Umbilical cord (tissue), 2 donors: ENCODE measurements at places on chromosomes 2 and 18. TPM values are rescaled to one million over a fixed set of nuclear protein-coding genes. Genes with fewer than 3 reads are reported as not detected.
A peak's percentile ranks its signal among the peaks of the same experiment; 100 is the strongest.

DNA sequence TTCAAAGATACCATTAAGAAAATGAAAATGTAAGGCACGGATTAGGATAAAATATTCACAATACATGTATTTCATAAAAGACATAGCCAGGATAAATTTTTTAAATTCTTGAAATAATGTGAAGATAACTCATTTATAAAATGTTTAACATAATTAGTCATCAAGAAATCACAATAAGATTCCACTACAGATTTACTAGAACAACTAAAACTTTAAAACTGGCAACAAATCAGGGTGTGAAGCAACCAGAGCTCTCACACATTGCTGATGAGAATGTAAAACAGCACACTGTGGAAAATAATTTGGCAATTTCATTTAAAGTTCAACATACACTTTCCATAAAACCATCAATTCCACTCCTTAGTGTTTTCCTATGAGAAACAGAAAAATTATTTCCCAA is 89.6 kb upstream of the UBE2E3 start:
- DNase-seq: no peak

GRCh38 chr2:212914392-212914791 is 237.0 kb downstream of the IKZF2 start:
- DNase-seq: no peak

DNA sequence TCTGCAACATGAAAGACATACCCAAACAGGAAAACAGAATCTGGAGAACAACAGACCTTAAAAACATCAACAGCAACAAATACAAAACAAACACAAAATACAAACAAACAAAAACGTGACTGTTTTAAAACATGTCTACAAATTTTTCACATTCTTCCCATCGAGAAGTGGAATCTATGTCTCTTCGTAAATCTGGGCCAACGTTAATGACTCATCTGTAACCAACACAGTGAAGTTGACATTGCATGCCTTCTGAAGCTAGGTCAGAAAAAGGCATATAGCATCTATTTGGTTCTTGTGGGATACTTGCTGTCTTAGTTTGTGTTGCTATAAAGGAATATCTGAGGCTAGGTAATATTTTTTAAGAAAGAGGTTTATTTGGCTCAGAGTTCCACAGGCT is 269.0 kb upstream of the FBXO11 start:
- DNase-seq: peak; percentile 14

The CYTIP gene
- total RNA-seq: 18.8 TPM

DNA sequence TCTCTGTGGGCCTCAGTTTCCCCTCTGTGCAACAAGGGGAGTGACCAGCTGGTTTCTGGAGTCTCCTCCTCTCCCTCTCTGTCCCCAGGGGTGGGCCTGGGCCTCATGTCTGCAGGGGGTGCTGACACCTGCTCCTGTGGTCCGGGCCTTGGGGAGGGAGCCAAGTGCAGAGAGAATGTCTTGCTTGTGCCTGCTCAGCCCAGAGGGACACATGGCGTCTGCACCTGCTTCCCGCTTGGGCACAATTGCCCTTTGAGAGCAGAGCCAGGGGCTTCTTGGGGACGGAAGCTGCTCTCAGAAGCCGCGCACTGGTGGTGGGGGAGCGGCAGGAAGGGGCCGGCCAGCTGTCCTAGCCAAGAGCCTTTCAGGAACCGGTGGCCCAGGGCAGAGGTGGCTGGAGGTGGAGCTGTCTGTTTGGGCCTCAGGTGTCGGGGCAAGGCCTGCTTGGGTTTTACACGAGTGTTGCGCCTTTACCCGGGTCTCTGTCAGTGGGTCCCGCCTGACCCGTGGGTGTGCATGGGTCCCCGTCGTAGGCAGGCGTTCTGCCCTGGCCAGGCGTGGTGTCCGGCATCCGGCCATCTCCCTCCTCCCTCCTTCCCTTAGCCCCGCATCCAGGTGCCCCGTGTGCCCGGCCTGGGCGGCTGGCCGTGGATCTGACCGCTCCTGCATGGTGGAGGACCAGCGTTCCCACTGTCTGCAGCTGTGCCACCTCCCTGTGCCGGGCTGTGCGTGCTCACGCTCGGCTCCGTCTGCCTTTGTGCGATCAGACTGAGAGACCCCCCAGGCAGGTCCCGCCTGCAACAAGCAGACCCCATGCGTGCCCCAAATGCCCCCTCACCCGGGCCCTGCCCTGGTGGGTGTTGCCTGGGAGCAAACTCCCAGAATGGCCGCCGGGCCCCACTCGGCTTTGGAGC is 4.0 kb downstream of the NEU4 start:
- DNase-seq: no peak

- no peak for DNase-seq
Measured at GRCh38 chr2:56099963-56100362, 83.8 kb upstream of the CCDC85A start.
